Cardiac fibroblast (primary cell): ENCODE measurements at places on chromosomes 6 and 20.

DNA sequence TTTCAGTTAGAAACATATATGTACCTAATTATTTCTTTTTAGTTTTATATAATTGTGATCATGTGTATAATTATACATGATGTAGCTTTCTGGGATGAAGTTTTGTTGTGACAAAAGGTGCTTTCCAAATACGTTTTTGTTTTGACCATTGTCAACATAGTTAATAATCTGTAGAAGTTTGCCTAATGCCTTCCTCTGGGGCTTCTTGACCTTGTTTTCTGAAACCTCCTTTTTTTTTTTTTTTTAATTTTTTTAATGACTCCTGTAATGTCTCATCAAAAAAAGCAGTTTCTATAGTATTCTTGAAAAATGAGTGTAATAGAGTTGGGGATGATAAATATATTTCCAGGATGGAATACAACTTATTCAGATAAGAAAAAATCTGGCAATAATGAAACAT is 434.7 kb upstream of the SOX4 start:
- DNase-seq = no peak

DNA sequence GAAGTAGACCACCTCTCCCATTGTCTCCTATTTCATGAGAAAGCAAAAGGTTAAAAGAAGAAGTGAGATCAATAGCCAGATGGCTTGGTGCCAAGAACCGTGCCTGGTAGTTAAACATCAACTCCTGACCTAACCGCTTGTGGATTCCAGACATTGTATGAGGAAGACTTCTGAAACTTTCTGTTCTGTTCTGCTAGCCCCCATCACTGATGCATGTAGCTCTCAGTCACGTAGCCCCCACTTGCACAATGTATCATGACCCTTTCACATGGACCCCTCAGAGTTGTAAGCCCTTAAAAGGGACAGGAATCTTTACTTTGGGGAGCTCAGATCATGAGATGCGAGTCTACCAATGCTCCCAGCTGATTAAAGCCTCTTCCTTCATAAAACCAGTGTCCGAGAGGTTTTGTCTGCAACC is 301.2 kb downstream of the RNGTT start:
- no peak for DNase-seq

- peak; percentile 95 for DNase-seq
Observed at GRCh38 chr6:26251354-26252076, 113.5 kb upstream of the BTN3A2 start.

DNA sequence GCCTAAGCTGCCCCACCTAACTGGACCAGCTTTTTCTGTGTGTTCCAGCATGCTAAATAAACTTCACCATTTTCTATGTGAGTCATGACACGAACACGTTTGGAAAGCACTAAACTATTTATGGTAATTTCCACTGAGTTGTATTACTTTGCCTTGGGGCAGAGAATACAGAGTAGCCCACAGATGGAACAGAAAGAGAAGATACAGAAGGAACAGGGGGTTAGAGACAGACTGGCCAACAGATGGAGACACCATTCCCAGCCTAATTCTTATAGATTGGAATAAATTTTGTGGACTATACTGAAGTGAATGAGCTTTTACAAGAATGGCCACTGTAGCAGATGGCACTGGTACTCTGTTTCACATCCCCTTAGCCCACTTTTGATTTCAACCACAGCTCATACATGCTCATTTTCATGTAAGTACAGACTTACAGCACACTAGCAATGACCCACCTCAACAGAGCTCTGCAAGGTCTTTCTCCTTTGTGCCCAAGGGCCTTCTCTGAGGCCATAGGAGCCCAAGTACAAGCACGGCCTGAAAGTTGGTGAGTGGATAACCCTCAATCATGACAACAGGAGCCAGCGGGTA is 13.1 kb upstream of the NT5DC1 start:
- DNase-seq = peak; percentile 11

DNA sequence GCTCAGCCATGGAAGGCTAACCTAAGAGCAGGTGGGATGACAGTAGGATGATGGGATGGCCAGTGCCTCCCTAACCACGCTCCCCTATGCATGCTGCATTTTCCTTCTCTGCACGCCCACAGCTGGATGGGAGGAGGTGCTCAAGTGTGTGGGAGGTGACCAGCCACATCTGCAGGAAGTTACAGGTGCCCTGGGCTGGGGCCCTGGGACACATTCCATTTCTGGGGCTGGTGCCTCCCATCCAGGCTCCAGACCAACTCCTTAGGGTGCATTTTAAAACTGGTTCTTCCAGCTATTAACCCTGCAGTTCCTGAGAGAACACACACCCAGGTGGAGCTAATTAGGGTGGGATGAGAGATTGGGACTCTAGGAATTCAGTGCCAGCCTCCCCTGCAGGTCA is 135.3 kb upstream of the ARMC2 start:
- DNase-seq = no peak

GRCh38 chr6:157070403-157071107 is 252.8 kb downstream of the TMEM242 start:
- peak; percentile 48 for DNase-seq

GRCh38 chr20:29408034-29408695 is 1849.3 kb upstream of the DEFB115 start:
- no peak for DNase-seq

DNA sequence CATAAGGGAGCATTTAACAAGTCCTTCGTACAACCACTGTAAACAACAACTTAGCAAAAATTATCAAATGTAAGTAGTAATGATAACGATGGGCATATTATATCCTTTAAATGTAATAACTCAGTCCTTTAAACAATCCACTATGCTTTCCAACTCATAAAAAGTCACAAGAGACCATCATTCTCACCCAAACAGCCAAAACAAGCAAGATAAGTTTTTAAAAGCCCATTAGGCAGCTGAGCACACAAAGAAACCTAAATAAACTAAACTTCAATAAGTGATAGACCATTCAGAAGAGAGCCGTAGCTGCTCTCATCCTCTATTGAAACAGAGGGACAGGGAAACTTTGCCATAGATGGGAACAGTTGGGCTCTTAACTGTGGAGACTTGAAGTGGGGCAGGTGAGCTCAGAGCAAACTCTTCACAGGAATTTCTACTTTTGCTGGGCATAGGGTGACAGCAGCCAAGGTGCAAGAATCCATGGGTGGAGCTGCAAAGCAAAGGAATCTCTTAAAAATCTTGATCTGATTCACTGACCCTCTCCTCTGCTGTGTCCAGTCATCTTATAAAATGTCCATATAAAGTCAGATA is 22.5 kb downstream of the RAB22A start:
- DNase-seq = no peak

- no peak for DNase-seq
Observed at GRCh38 chr20:11098888-11099287, 425.1 kb upstream of the JAG1 start.

DNA sequence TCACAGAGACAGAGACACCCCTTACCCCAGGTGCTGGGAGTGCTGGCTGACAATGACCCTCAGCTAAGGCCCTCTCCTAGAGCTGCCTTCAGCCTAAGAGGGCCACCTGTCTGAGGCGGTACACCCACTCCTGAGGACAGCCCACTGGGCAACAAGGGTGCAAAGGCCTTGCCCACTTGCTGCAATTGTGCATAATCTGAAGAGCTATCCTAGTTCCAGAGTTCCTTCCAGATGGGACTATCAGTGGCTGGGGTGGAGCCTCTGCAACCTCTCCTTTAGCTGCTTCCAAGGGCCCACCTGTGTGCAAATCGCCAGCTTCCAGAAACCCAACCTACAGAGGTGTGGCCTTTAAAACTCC is 87.5 kb downstream of the PREX1 start:
- DNase-seq = no peak

- peak; percentile 46 for DNase-seq
Observed at GRCh38 chr6:140366991-140367390, 992.5 kb upstream of the CITED2 start.

DNA sequence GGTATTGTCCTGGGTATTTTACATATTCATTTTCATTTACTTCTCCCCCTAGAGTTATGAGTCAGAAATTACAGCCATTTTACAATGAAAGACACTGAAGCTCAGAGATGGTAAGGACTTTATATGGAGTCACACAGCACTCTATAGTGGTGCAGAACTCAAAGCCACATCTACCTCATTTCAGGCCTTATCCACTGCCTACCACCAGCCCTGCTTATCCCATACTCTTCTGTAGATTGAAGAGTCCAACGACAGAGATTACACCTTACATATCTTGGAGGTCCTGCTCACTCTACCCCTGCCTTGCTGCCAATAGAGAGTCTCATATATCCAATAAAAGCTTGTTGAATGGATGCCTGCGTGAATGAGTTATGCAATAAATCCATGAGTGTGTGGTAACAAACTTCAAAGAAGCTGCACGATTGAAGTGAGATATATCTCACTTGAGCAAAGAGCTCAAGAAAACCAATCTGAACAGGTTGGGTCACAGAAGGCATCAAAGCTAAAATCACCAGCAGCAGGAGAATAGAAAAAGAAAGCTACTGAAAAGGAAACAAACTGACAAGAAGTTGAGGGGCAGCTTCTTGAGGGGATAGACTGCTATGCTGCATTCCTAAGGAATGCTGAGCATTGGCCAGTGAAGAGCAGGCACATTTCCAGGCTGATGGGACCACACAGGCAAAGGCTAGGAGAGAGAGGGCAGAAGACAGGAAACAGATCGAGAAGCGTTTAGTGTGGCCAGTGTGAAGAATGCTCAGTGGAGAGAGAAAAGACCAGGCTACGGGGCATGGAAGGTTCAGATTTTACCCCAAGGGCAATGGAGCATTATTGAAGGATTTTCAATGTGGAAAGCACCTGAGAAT is 585.6 kb downstream of the DHX35 start:
- DNase-seq = no peak

DNA sequence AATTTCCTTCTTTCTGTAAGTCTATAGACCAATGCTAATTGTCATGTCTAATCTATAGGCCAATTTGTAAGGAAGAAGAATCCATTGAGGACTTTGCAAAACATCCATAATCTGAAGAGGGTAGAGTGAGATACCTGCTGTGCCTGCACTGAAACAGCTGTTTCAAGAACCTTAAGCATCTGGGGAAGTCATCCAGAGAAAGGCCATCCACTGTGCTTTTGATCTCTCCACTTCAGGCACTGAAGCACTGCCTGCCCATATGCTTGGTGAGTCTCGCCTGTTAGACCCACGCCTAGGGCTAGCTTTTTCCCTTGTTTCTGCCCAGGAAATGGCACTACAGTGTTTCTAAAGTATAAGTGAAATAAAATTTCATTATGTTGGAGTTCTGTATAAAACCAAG is 921.8 kb upstream of the EPHA7 start:
- no peak for DNase-seq

GRCh38 chr6:39927159-39927558 is 7.1 kb downstream of the MOCS1 start:
- peak; percentile 15 for DNase-seq

- no peak for DNase-seq
Observed at GRCh38 chr6:33292996-33293682, 3.7 kb downstream of the PFDN6 start.

DNA sequence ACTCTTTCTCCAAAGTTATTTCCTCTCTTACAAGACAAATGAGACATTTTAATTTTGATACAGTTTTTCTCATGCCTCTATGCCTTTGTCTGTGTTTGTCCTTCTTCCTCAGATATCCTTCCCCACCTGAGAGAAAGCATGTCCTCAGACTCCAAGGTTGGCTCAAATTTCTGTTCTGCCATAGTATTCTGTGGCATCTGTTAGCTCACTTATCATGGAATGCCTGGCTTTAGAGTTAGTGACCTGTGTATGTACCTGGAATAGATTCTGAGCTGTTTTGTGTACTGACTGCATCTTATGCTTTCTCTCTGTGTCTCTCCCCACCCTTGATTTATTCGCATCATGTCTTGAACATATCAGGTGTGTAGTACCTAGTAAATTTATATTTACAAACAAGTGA is 90.0 kb downstream of the CENPW start:
- no peak for DNase-seq

DNA sequence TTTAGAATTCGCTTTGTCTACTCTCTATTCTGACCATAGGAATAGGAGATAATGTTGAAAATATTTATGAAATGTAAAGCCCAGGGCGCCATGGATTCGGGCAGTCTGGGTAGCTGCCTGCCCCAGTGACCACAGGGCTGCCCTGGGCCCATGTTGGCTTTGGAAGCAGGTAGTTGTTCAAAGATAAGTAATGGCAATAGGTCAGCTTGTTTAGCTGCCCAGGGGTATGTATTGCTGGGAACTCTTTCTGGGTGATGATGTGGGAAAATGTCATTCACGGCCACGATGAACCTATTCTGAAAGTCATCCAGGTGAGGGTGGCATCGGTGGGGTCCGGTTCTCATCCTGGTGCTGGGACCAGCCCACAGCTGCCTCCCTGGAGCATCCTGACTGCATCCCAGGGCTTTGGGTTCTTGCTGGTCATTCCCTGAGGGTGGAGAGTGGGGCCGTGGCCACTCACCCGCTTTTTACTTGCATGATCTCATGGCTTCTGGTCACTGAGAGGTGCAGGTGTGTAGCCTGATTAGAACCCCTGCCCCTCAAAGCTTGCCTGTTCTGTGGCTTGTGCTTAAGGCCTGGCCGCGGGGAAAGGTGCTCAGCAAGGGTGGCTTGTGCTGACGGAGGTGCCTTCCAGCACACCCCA is 102.8 kb downstream of the ERMARD start:
- DNase-seq = no peak

DNA sequence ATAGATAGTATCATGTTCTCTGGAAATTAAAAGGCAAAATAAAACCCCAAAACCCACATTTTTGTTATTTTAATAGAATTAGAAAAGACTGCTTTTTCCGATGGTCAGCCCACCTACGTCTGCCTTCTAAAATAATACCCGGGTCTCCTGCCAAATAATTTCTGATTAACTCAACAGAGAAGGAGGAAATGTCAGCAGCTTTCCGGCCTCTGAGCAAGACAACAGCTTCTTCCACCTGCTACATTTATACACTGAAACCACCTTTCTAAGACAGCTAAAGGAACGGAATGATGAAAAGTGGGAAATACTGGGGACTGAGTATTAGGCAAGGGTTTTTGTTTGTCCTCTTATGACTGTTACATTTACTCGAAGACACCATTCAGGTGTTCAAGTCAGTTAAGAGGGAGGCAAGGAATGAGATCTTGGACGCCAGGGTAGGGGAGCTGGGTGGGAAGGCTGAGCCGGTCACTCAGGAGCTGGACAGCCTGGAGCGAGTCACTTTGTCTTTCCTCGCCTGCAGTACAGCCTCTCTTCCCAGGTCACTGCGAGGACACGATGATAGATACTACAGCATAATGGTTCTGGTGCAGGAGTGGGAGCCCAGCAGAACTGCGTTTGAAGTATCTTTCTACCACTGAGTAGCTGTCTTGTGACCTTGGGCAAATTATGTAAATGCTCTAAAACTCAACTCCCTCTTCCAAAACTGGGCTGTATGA is 96.3 kb upstream of the QKI start:
- no peak for DNase-seq

GRCh38 chr6:170404036-170404435 is 97.5 kb downstream of the FAM120B start:
- DNase-seq = no peak

DNA sequence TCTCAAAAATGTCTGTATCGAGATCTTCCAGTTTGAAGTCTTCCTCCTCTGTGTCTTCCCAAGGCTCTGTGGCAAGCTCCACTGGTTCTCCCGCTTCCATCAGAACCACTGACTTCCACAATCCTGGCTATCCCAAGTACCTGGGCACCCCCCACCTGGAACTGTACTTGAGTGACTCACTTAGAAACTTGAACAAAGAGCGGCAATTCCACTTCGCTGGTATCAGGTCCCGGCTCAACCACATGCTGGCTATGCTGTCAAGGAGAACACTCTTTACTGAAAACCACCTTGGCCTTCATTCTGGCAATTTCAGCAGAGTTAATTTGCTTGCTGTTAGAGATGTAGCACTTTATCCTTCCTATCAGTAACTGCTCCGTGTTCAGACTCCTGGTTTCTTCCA is 10.0 kb upstream of the DHX35 start:
- no peak for DNase-seq

GRCh38 chr20:62643521-62644043 is 1.3 kb downstream of the SLCO4A1 start:
- no peak for DNase-seq

GRCh38 chr6:21461844-21462518 is 131.6 kb upstream of the SOX4 start:
- DNase-seq = no peak
